ENCODE measurements at places on chromosomes 1 and 21.

GRCh38 chr21:27043377-27043776 is 76.5 kb upstream of the ADAMTS5 start:
- no peak for DNase-seq

- DNase-seq: no peak
Measured at GRCh38 chr1:192951691-192952460, 107.3 kb downstream of the UCHL5 start.

DNA sequence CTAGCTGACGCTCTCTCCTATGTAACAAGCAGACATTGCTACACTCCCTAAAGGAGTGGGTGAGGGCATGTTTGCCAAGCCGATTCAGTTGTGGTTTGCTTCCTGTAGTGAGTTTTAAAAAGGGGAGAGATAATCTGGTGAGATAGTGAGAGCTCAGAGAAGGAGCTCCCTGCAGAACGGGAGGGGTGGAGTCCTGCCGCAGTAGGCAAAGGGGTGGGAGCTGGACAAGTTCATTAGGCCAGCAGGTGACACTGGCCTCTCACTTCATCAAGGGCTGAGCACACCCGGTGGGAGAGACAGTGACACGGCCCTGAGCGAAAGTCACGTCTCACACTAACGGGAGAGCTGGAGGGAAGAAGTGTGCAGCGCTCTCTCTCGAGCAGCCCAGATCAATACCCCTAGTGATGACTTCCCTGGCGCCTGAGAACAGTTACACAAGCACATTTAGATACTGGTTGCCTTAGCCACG is 144.0 kb upstream of the CD34 start:
- DNase-seq: no peak

DNA sequence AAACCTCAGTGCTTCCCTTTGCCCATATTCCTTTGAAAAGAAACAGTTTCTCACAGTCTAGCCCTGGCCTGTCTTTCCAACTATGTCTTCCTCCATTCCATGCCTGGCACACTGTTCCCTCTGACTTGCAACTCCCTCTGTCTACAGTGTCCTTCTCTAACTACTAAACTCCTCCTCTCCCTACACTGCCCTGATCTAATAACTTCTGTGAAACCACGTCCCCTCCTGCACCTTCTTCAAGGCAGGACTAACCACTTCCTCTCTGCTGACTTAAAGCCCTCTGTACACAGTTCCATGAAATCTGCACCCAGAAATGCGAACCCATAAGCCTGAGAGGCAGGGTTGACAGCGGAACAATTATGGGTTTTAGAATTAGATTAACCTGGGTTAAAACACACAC is 62.2 kb upstream of the ATP1B1 start:
- DNase-seq: no peak

DNA sequence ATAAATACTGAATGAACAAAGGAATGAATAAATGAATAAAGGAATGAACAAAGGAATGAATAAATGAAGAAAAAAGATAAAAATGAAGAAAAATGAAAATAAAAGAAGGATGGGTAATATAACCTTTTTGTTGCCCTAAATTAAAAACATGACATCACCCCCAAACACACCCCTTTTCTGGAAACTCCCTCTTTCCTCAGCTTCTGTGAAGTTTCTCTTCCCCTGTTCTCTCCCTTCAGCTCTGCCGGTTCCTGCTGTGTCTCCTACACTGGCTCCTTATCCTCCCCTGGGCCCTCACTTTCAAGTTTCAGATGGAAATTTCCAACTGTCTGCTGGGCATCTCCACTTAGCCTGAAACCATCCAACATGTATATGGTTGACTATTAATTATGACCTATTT is 37.9 kb downstream of the RAB3B start:
- DNase-seq: no peak

DNA sequence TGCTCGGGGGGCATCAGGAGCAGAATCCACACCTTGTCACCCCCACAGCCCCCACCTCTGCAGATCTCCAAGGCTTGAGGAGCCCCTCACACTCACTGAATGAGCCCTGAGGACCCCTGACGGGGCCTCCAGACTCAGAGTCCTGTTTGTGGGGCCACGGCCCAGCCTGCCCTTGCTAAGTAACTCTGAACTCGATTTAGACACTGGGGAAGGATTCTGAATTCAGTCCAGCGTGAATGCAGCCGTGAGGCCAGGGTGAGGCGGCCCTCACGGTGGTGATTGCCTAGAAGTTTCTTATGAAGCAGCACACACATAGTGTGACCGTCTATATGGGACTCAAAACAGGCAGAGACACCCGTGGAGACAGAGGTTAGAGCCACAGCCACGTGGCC is 58.9 kb upstream of the ADARB1 start:
- no peak for DNase-seq

DNA sequence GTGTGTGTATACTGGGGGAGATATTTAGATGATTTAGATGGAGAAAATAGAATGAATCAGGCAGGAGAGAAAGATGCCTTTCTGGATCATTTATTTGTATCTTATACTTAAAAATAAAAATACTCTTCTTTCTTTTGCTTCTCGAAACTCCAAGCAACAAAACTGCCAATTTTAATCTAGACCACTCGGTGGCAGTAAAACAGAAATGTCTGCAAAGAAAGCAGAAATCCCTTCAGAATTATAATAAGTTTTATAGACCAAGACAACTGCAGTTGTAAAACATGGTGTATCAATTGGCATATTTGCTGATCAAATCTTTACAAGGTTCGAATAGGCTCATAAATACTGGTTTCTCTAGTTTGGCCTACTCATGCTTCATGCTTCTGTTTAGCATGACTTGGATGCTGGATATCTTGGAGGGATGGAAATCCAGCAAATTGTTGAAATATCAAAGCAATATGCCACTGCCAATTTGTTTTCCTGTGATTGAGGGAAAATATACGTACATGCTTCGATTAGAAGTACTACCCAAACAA is 15.1 kb upstream of the C1orf87 start:
- no peak for DNase-seq

DNA sequence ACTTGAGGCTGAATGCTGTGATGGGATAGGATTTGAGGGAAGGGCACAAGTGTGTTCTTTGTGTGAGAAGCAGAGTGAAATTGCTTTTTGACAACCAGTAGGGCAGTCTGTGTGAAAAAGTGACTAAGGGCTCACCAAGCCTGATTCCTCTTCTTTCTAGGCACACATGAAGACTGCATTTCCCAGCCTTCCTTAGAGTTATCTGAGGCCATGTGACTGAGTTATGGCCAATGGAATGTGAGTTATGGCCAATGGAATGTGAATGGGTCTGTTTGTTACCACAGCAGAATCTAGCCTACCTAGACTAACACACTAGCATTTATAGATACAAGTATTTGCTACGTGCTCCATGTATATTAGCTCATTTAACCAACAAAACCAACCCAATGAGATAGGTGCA is 35.3 kb upstream of the DIRAS3 start:
- no peak for DNase-seq

GRCh38 chr1:47576758-47577115 is 138.9 kb downstream of the FOXD2 start:
- no peak for DNase-seq

DNA sequence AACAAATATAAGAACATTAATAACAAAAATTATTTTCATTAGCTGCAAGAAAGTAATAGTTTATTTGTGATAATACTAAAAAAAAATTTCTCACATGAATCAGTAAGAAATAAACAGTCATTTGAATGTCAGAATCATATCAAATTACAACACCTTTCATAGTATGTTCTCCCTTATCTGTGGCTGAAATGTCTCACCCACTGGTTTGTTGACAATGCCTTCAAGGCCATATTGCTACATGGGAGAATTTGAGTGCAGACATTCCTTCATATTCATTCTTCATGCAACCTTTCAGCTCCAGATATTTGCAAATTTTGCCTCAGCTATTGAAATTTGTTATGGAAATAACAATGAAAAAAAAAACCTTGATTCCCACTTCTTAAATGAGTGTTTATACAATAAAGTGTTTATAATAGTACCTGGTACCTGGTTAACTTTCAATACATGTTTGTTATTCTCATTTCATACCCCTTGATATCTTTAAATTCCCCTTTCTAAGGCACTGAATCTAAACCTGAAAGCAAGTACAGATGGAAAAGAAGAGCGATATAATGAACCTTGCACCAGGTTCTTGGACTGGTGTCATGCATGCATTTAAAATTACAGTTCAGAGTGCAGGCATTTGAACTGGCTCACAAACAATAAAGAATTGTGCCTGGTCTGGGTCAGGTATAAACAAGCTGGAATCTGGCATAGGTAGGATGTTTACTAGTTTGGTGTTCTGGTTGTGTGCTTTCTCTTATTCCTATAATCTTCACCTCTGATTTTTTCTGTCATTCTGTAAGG is 242.2 kb upstream of the ADGRL2 start:
- no peak for DNase-seq

- no peak for DNase-seq
Measured at GRCh38 chr1:53332833-53333232, 5.0 kb upstream of the LRP8 start.

- no peak for DNase-seq
Measured at GRCh38 chr1:81549588-81550127, 251.1 kb upstream of the ADGRL2 start.

DNA sequence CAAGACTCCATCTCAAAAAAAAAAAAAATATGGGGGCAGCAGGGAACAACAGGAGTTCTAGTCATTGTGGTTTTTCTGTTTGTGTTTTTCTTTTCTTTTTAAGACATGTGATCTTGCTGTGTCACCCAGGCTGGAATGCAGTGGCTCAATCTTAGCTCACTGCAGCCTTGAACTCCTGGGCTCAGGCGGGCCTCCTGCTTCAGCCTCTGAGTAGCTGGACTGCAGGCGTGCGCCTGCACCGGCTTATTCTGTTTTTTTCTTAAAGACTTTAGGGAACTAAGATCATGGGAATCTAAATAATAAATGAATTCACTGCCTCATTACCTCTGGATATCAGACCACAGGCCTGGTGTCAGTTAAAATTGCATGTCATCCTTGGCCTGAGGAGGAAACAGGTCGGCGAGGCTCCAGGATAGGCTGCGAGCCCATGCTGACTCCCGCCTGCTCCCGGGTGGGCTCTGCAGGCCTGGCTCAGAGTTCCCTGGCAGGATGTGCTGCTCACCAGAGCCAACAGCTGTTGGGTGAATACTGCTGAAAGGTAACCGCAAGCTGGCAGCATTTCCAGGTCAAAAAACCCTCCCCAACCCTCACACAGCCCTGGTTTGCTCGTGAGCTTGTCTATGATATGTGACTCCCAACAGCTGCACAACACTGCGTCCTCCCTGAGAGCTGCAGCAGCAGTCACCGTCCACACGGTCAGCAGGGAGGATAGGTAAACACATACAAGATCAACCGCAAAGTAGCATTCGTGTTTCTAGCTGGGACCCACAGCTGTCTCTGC is 58.1 kb downstream of the SCCPDH start:
- DNase-seq: no peak

DNA sequence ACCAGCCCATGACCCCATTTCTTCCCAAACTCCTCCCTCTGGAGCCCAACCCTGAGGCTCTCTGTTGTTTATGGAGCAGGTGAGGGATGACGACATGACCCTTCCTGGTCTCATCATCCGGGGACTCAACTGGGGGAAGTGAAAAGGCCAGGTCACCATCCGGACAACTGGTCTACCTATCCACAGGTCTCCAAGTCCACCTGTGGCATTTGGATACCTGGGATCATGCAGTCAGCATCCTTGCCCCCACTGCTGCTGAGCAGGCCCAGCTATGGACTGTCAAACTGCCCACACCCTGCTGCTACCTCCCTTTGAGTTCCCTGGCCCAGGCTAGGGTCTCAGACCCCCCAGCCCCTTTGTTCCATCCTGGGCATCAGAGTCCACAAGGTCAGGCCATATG is 60.0 kb upstream of the LAPTM5 start:
- no peak for DNase-seq

DNA sequence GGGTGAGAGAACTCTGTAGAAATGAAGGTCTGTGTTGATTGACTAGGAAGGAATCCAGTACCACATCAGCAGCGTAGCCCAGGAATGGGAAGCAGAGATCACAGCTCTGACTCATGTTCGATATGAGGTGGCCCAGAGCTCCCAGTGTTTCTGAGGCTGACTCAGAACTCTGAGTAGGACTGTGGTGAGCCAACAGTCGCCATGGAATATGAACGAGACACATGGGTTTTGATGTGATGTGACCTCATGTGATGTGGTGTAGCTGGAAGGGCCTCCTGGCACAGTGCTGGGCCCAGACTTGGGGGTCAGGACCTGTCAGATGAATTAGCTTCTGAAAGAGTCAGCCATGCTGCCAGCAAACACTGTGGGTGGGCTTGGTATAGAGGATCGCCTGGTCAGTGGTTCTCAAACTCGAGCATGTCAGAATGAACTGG is 237.0 kb downstream of the MRPL39 start:
- DNase-seq: no peak

DNA sequence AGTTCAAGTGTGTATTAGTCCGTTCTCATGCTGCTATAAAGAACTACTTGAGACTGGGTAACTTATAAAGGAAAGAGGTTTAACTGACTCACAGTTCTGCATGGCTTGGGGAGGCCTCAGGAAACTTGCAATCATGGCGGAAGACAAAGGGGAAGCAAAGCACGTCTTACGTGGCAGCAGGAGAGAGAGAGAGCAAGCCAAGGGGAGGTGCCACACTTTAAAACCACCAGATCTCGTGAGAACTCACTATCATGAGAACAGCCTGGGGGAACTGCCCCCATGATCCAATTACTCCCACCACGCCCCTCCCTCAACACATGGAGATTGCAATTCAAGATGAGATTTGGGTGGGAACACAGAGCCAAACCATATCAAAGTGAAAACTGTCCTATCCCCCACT is 4.1 kb upstream of the MIS18A start:
- no peak for DNase-seq

GRCh38 chr1:27503844-27504587 is 14.0 kb upstream of the WASF2 start:
- no peak for DNase-seq
